ENCODE measurements at places on chromosomes 6 and 20.

GRCh38 chr6:52904562-52905279, 4.8 kb downstream of the GSTA3 start:
- DNase-seq, result peak; percentile 18

- DNase-seq, result peak; percentile 65
These were observed 153.8 kb downstream of the CEBPB start for GRCh38 chr20:50344232-50345071.

GRCh38 chr6:87909849-87910248, 137.8 kb upstream of the SPACA1 start:
- no peak for DNase-seq

- no peak for DNase-seq
These were observed 538.6 kb upstream of the MARCKS start for GRCh38 chr6:113318575-113318917.

DNA sequence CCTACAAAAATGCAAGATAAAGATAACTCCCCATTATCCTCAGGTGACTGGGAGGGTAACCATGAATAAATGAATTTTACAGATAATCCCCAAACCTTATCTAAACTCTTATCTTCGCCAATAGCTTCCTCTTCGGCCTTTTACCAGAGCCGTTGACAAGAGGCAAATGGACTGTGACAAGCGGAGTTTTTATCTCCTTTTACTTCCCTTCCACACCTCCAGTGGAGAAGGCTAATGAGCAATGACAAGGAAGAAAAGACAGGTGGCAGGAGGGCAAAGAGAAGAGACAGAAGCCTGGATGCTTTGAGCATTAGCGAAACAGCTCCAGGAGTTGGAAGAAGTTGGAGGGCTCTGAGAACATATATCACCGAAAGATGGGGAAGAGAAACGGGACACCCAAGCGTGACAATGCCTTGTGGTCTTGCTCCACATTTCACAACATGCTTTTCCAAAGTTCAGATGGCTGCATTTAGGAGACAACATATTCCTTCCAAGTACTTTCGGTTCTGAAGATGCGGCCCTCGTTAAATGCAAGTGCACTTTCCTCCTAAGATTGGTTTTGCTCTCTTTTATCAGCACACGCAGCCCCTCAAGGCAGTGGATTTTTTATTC, 69.2 kb downstream of the PRDM1 start:
- DNase-seq, result no peak

- DNase-seq, result no peak
These were observed 16.8 kb upstream of the SNX9 start for GRCh38 chr6:157806131-157806855.

- DNase-seq, result no peak
These were observed 66.3 kb downstream of the MAN1A1 start for GRCh38 chr6:119283214-119283613.

DNA sequence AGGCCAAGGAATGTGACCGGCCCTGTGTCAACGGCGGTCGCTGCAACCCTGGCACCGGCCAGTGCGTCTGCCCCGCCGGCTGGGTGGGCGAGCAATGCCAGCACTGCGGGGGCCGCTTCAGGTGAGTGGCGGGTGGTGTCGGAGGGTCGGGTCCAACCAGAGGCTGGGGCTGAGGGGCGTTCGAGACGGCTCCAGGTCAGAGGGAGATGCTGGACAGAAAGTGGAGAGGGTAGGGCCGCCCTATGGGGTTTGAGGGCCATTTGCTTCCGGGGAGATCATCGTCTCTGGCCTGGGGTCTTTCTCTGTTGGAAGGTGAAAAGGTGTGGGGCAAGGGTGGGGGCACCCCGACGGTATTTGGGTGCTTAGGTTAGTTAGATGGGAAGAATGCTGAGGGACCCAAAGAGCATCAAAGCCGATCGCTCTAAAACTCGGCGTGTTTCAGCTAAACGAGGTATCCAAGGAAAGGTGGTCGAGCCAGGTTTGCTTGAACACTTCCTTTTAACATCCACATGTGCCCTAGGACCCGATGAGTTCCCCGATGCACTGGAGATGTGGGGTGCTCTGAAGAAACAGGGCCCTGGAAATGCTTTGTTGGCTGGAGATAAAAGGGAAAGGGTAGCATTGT, 691 bp downstream of the ATRN start:
- DNase-seq, result no peak

DNA sequence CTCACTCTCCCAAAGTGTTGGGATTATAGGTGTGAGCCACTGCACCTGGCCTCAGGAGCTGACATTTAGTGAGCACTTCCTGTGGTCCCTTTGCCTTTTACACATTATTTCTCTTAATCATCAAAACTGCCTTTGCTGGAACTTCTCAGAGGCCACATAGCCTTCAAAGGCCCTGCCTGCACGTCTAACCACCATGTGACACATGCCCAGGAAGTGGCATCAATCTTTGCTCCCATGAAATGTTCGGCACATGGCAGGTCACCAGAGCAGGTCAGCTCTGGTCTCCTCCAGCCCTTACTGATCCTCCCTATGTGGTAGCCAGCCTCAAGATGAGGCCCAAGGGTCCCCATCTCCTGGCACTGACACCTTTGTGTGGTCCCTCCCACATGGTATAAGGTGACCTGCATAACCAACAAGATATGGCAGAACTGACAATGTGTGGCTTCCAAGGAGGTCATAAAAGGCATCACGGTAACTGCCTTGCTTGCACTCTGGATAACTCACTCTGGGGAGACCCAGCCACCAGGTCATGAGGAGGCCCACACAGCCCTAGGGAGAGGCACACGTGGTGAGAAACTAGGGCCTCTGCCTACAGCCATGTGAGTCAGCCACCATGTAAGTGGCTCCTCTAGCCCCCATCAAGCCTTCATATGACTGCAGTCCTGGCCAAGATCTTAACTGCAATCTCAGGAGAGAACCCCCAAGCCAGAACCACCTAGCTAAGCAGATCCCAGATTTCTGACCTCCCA, 28.8 kb upstream of the HMGA1 start:
- no peak for DNase-seq

DNA sequence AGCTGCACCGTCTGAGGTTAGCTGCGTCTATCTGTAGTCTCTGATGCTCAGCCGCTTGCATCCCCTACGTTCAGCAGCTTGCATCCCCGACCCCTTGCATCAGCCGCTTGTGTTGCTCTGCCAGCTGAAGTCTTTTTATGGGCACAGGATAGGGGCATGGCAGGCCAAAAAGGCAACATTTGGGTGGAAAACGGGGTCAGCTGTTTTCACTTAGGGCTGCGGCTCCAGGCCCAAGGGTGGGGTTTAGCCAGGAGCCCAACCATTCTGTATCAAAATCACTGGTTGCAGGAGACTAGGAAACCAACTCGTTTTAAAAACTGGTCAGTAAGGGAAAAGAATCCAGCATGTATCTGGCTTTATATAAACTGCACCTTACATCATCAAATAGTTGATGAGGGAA, 49.9 kb downstream of the FAM50B start:
- no peak for DNase-seq

GRCh38 chr6:163457637-163458561, 43.4 kb downstream of the QKI start:
- no peak for DNase-seq

Data from HuH-7 (cell line).